ENCODE measurements at places on chromosomes 6 and 20. TPM values are rescaled to one million over a fixed set of nuclear protein-coding genes. Genes with fewer than 3 reads are reported as not detected.
A peak's percentile ranks its signal among the peaks of the same experiment; 100 is the strongest.

DNA sequence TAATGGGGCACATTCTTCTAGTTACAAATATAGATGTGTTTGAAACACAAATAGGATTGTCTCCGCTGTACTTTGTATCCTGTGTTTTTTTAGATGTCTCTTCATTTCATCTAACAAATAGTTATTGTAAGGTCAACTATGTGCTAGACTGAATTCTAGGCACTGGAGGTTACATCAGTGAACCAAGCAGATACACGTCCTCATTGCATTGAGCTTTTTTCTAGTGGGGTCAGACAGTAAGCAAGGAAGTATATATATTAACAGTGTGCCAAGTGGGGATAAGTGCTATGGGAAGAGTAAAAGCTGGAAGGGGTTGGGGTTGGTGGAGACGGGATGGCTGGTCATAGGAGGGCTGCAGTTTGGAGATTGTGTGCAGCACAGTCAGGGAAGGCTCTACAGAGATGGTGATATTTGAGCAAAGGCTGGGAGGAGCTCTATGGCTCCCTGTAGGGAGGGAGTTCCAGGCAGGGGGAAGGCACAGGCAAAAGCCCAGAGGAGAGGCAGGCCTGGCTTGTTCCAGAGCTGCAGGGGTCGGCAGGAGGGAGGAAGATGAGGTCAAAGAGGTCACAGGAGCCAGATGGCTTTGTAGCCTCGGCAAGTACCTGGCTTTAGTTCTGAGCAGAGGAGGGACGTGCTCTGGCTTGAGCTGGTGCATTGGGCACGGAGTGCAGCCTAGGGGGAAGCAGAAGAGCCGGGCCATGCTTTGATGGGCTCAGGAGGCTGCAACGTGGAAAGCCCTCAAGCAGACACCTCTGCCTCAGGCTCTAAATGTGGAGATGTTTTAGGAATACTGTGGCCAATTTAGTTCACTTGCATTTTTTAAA, 152.3 kb downstream of the ZDHHC14 start:
- peak overlapping the region; percentile 28 for H3K27ac ChIP-seq
- H3K4me1 ChIP-seq, result peaks cover 43% of the 10 kb centered on the region
- peaks cover 6% of the 10 kb centered on the region for H3K36me3 ChIP-seq
- DNase-seq, result no peak
- H3K27me3 ChIP-seq, result no peaks in the 10 kb centered on the region

GRCh38 chr20:11266571-11266970, 592.8 kb upstream of the JAG1 start:
- no peaks in the 10 kb centered on the region for H3K36me3 ChIP-seq
- H3K4me3 ChIP-seq, result no peak overlapping the region
- no peak overlapping the region for H3K27ac ChIP-seq
- H3K4me1 ChIP-seq, result no peaks in the 10 kb centered on the region

- H3K4me3 ChIP-seq, result no peak overlapping the region
- H3K36me3 ChIP-seq, result no peaks in the 10 kb centered on the region
Observed at GRCh38 chr6:150169609-150170008, 26.8 kb downstream of the PPP1R14C start.

GRCh38 chr6:82836022-82836575, 229.5 kb downstream of the UBE3D start:
- no peaks in the 10 kb centered on the region for H3K36me3 ChIP-seq
- H3K27me3 ChIP-seq, result no peaks in the 10 kb centered on the region
- no peaks in the 10 kb centered on the region for H3K4me1 ChIP-seq
- no peak for DNase-seq

GRCh38 chr6:39696986-39697788, 28.0 kb downstream of the KIF6 start:
- no peaks in the 10 kb centered on the region for H3K4me1 ChIP-seq
- H3K36me3 ChIP-seq, result no peaks in the 10 kb centered on the region
- no peak for DNase-seq
- H3K27me3 ChIP-seq, result peaks cover 10% of the 10 kb centered on the region
- H3K27ac ChIP-seq, result no peak overlapping the region

DNA sequence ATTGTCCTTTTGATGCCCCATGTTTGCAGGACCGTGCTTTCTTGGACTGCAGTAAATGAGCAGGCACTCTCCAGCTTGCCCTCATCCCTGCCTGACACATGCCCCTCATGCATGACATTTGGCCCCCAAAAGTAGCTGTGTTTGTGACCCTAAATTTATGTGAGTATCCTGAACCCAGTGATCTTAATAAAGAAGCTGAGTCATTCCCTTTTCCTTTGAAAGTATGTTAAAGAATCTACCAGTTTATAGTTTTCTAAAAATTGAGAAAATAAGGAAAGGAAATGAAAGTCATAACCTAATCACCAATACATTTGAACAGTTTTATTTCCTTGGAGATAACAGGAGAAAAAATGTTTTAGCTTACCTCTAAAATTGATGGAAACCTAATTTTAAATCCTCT, 3.4 kb upstream of the SLC22A23 start:
- no peak for DNase-seq
- peaks cover 50% of the 10 kb centered on the region for H3K27me3 ChIP-seq
- no peak overlapping the region for H3K27ac ChIP-seq
- H3K4me1 ChIP-seq, result peaks cover 4% of the 10 kb centered on the region
- H3K4me3 ChIP-seq, result no peak overlapping the region
- no peaks in the 10 kb centered on the region for H3K36me3 ChIP-seq

GRCh38 chr6:169022079-169022478, 231.6 kb downstream of the THBS2 start:
- H3K36me3 ChIP-seq, result no peaks in the 10 kb centered on the region
- no peak overlapping the region for H3K4me3 ChIP-seq
- no peaks in the 10 kb centered on the region for H3K4me1 ChIP-seq
- no peaks in the 10 kb centered on the region for H3K27me3 ChIP-seq
- DNase-seq, result no peak

- H3K27ac ChIP-seq, result no peak overlapping the region
- no peak for DNase-seq
- no peaks in the 10 kb centered on the region for H3K36me3 ChIP-seq
- no peak overlapping the region for H3K4me3 ChIP-seq
Observed at GRCh38 chr6:168937054-168937453, 316.6 kb downstream of the THBS2 start.

DNA sequence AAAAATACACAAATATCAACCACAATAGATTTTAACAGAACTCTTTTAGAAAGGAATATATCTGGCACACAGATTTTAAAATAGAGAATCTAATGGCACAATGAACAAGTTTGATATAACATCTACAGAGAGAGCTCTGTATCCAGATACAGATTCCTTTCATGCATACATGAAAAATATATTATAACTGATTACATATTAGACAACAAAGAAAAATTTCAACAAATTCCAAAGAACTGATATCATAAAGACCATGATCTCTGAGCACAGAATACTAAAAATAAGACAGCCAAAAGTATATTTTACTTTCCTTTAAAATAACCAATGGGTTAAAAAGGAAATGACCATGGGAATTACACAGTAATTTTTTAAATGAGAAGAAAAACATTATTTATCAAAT, 74.1 kb upstream of the MAP7 start:
- H3K36me3 ChIP-seq, result peaks cover 5% of the 10 kb centered on the region
- H3K4me1 ChIP-seq, result no peaks in the 10 kb centered on the region
- no peak overlapping the region for H3K27ac ChIP-seq

DNA sequence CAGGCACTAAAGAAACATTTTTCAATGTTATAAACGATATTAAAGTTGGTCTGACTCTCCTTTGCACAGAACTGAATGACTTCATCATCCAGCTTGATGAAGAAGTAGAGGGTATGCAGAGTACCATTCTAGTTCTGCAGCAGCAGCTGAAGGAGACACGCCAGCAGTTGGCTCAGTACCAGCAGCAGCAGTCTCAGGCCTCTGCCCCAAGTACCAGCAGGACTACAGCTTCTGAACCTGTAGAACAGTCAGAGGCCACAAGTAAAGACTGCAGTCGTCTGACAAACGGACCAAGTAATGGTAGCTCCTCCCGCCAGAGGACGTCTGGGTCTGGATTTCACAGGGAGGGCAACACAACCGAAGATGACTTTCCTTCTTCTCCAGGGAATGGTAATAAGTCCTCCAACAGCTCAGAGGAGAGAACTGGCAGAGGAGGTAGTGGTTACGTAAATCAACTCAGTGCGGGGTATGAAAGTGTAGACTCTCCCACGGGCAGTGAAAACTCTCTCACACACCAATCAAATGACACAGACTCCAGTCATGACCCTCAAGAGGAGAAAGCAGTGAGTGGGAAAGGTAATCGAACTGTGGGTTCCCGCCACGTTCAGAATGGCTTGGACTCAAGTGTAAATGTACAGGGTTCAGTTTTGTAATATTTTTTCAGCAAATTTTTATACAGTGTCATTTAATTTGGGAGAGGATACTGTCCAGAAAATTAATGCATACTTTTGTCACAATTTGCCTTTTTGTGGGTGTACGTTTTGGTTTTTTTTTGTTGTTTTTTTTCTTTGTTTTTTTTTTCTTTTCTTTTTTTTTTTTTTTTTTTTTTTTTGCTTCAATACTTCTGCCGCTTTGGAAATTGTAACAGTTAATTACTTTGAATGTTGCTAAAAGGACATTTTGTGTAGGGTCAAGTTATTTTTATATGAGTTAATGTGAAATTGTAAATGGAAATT, 6.6 kb upstream of the ACAT2 start:
- peaks cover 44% of the 10 kb centered on the region for H3K36me3 ChIP-seq
- H3K27me3 ChIP-seq, result no peaks in the 10 kb centered on the region
- H3K4me1 ChIP-seq, result peaks cover 13% of the 10 kb centered on the region
- DNase-seq, result no peak
- H3K4me3 ChIP-seq, result no peak overlapping the region

DNA sequence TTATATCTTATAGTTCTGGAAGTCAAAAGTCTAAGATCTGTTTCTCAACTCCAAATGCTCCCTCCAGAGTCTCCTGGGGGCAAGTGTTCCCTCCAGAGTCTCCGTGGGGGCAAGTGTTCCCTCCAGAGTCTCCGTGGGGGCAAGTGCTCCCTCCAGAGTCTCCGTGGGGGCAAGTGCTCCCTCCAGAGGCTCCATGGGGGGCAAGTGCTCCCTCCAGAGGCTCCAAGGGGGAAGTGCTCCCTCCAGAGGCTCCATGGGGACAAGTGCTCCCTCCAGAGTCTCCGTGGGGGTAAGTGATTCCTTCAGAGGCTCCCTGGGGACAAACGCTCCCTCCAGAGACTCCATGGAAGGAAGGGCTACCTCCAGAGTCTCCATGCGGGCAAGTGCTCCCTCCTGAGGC, 34.0 kb upstream of the THBS2 start:
- H3K4me3 ChIP-seq, result no peak overlapping the region
- H3K4me1 ChIP-seq, result no peaks in the 10 kb centered on the region
- no peaks in the 10 kb centered on the region for H3K36me3 ChIP-seq
- no peak for DNase-seq
- no peaks in the 10 kb centered on the region for H3K27me3 ChIP-seq

Gene HSPA1L
- 4.5 TPM for total RNA-seq

Gene NRN1
- 54.8 TPM for total RNA-seq

Gene GRM1
- total RNA-seq, result not detected

Gene C20orf144
- 0.39 TPM for total RNA-seq

Gene SEMG1
- not detected for total RNA-seq

Gene IL17A
- not detected for total RNA-seq

Gene GUCA1A
- not detected for total RNA-seq

Gene RPL7L1
- 77.6 TPM for total RNA-seq

Measured in activated naive CD8-positive, alpha-beta T cell treated with anti-CD3 and anti-CD28 coated beads, Interleukin-2, amount 10 ng/mL, durations not matched to agents 7 days and 5 days (primary cell).